ENCODE measurements at places on chromosomes 6 and 20. TPM values are rescaled to one million over a fixed set of nuclear protein-coding genes. Genes with fewer than 3 reads are reported as not detected.
A peak's percentile ranks its signal among the peaks of the same experiment; 100 is the strongest.

The SLC24A3 gene
- total RNA-seq, result 4.5 TPM

- H3K27me3 ChIP-seq, result no peaks in the 10 kb centered on the region
- no peak overlapping the region for H3K27ac ChIP-seq
- peaks cover 4% of the 10 kb centered on the region for H3K4me1 ChIP-seq
- no peak overlapping the region for H3K4me3 ChIP-seq
- no peak for DNase-seq
These were observed 656 bp downstream of the TDRD6 start for GRCh38 chr6:46688117-46688965.

DNA sequence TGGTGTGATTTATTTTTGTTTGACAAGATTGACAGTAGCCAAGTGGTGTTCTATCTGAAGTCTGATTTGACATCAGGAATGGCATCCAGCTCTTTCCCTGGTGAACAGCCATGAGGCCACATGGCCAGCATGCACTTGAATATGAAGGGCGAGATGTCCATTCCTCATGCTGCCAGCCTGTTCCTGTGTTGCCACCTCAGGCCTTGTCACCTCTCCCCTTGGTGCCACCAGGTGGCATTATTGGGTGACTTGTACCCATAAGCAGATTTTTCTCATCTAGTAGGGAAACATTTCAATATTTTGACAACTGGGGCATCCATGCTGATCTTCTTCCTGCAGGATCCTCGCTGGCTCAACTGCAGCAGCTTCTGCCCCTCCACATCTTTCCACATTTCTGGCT, 199.1 kb downstream of the ERMARD start:
- H3K4me3 ChIP-seq, result no peak overlapping the region
- peak; percentile 54 for DNase-seq
- no peak overlapping the region for H3K27ac ChIP-seq
- H3K27me3 ChIP-seq, result no peaks in the 10 kb centered on the region

GRCh38 chr6:124613031-124613430, 349.2 kb upstream of the RNF217 start:
- no peaks in the 10 kb centered on the region for H3K4me1 ChIP-seq
- H3K27me3 ChIP-seq, result no peaks in the 10 kb centered on the region
- H3K27ac ChIP-seq, result no peak overlapping the region

DNA sequence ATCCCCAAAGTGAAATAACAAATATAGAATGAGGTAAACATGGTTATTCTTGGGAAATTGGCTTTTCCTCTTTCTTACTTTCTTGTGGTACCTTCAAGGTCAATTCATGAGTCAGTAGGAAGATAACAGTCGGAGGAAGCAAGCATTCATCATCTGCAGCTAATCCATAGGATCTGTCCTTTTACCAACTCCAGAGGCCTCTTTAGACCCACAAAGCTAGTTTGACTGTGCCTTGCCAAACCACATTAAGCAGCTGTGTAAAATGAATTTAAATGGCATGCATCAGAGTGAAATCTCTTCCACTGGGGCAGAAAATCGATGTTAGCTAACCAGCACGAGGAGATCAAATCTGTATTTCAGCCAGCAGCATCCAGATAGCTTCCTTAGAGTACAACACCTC, 171.3 kb downstream of the TMEM242 start:
- no peak overlapping the region for H3K27ac ChIP-seq
- H3K4me3 ChIP-seq, result no peak overlapping the region
- peaks cover 28% of the 10 kb centered on the region for H3K36me3 ChIP-seq
- no peaks in the 10 kb centered on the region for H3K4me1 ChIP-seq

The OXT gene
- 9.3 TPM for total RNA-seq

- no peaks in the 10 kb centered on the region for H3K36me3 ChIP-seq
- no peak overlapping the region for H3K27ac ChIP-seq
- no peaks in the 10 kb centered on the region for H3K4me1 ChIP-seq
These were observed 467 bp downstream of the TREML4 start for GRCh38 chr6:41228616-41229015.

DNA sequence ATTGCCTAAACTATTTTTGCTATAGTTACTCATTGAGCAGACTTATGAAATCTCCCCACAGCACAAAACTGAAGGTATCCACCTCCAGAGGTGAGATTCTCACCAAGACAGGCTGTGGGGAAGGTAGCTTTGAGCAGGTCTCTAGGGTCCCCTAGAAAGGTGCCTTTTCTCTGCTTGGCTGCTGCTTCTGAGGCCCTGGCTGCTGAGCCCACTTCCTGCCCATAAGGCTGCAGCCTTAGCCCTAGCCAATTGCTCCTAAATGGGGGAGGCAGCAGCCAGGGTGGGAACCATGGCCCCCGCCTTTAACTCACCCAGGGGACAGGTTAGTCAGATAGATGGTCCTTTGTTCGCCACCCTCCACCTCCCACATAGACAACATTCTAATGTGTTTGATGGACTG, 3.6 kb downstream of the NT5E start:
- H3K4me3 ChIP-seq, result no peak overlapping the region
- no peak for DNase-seq
- H3K27ac ChIP-seq, result peak overlapping the region; percentile 38
- H3K27me3 ChIP-seq, result no peaks in the 10 kb centered on the region

GRCh38 chr6:39530201-39530759, 194.9 kb downstream of the KIF6 start:
- no peaks in the 10 kb centered on the region for H3K36me3 ChIP-seq
- no peak overlapping the region for H3K27ac ChIP-seq
- H3K27me3 ChIP-seq, result no peaks in the 10 kb centered on the region
- DNase-seq, result no peak
- no peaks in the 10 kb centered on the region for H3K4me1 ChIP-seq

GRCh38 chr6:119643876-119644275, 294.3 kb upstream of the MAN1A1 start:
- no peaks in the 10 kb centered on the region for H3K36me3 ChIP-seq
- no peak overlapping the region for H3K27ac ChIP-seq
- no peak for DNase-seq
- H3K4me1 ChIP-seq, result no peaks in the 10 kb centered on the region
- no peaks in the 10 kb centered on the region for H3K27me3 ChIP-seq

DNA sequence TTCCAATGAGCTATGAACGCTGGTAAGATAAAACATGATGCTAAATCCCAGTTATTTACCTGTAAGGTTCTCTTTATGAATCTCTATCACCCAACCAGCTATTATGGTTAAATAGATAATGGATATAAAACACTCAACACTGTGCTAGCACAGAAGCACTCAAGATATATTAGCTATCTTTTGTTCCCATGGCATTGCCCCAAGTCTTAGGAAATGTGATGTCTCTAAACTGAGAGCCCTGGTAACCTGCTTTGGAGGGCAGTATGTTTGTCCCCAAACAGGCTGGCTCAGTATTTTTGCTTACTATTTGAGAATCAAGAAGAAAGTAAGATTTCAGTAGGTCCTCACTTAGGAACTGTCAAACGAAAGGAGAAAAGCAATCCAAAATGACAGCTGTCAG, 90.5 kb downstream of the BTBD9 start:
- no peak overlapping the region for H3K27ac ChIP-seq
- H3K27me3 ChIP-seq, result no peaks in the 10 kb centered on the region
- DNase-seq, result no peak
- H3K4me3 ChIP-seq, result no peak overlapping the region

- H3K36me3 ChIP-seq, result peaks cover 27% of the 10 kb centered on the region
- no peak overlapping the region for H3K27ac ChIP-seq
These were observed 63.6 kb downstream of the HUS1B start for GRCh38 chr6:593139-593906.

GRCh38 chr6:84333842-84334241, 106.4 kb upstream of the CEP162 start:
- H3K4me1 ChIP-seq, result no peaks in the 10 kb centered on the region
- H3K27me3 ChIP-seq, result no peaks in the 10 kb centered on the region
- H3K36me3 ChIP-seq, result no peaks in the 10 kb centered on the region
- DNase-seq, result no peak

The LRRC73 gene
- not detected for total RNA-seq
